PC-9 (cell line): ENCODE measurements at places on chromosomes 2 and 18. TPM values are rescaled to one million over a fixed set of nuclear protein-coding genes. Genes with fewer than 3 reads are reported as not detected.

- DNase-seq, result no peak
Measured at GRCh38 chr2:49261781-49262180, 107.5 kb upstream of the FSHR start.

The TOGARAM2 gene
- total RNA-seq, result 0.44 and 0.45 TPM in 2 replicates

The MSGN1 gene
- not detected in 2 replicates for total RNA-seq

The CHRNG gene
- not detected in 2 replicates for total RNA-seq

DNA sequence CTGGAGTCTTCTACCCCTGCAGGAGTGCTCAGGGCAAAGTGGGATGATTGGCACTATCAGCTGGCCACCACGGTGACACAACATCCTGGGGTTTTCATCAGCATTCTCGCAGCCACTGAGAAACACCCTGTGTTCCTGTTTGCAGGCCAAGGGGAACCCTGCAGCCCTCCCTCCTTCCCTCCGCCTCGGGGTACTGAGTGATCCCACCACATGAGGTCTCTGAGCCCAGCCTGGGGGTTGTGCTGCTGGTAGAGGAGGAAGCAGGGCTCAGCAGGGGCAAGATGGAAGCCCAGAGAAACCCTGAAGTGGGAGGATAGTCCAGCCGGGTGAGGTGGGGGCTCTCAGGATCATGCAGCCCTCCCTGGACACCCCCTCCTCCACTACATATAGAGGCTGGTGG, at the start of gene OXER1:
Gene OXER1 (minus strand): TSS at position 40 of the 400 bp plus-strand sequence. CDS start 73 bp downstream, outside the sequence.
- no peak for DNase-seq

- DNase-seq, result no peak
Measured at GRCh38 chr2:53018825-53019425, 748.7 kb upstream of the CHAC2 start.

GRCh38 chr2:26112201-26112600, 60.7 kb upstream of the GAREM2 start:
- no peak for DNase-seq

DNA sequence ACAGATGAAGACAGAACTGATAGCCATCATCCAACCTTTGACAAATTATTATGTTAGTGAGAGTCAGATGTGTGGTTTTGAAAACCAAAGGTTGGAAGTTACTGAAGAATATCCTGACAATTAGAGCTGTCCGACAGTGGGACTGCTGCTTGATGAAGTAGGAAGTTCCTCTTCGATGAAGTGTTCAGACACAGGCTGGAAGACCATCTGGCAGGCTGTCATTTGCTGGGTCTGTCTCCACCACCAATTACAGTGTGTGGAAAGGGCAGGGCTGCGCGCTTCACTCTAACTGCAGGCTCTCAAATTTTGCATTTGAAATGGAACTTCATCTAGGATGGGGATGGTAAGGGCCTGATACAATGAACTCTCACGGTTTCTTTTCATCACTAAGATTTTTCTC, 313.8 kb downstream of the PIK3C3 start:
- DNase-seq, result no peak

DNA sequence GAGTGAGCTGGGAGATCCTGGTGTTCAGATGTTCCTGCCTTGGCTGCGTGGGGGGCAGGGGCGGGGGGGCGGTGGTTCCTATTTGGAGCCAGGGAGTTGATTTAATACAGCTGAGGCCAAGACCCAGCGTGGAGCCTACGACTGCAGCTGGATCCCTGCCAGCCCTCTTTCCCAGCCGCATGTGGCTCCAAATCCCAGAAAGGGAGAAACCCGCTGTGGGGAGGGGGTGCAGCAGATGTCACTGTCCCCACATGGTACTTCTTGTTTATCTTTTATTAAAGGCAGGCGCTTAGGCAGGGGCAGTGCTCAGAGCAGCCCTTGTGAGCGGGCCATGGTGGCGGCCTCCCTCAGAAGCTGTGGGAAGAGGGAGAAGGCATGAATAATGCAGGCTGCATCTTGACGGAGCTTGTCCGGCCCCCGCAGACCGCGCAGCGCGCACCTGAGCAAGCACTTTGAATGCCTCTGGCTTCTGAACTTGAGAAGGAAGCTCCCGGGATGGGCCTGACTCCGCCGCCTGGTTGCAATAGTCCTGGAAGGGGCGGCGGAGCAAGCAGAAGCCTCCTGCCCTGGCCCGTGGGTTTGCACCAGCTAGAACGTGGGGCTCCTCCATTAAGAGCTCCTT, 112.1 kb downstream of the GLI2 start:
- DNase-seq, result no peak

DNA sequence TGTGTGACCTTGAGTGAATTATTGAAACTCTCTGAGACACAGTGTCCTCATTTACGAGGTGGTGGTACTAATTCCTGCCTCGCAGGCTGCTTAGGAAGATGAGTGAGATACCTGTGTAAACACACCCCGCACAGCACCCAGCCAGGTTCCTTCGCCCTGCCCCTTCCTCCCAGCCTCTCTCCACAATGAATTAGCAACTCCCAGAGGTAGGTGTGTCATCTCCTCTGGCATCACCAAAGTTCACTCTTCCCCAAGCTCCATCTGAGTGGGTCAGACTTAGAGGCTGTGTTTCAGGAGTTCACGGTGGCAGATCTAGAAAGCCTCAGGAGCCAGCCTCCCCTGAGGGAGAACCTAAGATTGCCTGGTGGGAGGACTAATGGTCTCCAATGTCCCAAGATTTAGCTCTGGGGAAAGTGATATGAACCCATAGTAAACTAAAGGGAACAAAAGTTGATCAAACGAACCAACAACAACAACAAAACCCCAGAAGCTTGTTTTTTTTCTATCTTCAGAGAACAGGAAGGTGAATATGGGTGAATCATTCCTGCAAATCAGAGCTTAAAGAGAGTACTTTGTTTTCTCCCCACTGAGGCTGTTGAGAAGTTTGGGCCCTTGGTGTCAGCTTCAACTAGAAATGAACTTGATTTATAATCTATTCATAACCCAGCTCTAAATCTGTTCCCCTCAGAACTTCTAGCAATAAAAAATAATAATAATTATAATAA, 44.4 kb upstream of the NRP2 start:
- no peak for DNase-seq

The BMP10 gene
- not detected in 2 replicates for total RNA-seq

The REEP1 gene
- total RNA-seq, result 0.25 and 0.31 TPM in 2 replicates

DNA sequence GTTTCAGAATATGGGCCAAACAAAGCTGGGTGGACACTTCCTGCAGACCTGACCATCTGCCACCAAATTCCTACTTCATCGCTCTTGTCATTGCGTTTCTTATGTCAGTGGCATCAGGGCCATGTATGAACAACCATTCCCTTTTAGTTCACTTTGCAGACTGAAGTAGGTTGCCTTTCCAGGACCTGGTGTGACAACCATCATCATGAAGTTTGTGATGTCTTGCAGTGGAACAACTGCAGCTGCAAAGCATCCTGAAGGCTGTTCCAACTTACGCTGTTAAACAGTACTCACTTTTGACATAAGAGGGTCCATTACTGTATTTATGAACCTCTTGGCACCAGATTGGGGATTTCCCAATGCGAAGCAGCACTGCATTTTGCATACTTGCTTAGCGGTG, 511.6 kb downstream of the ARHGAP15 start:
- no peak for DNase-seq

GRCh38 chr18:50099725-50100407, 95.1 kb downstream of the MYO5B start:
- peak; percentile 98 for DNase-seq

The SLC19A3 gene
- 4.3 and 4.5 TPM in 2 replicates for total RNA-seq

DNA sequence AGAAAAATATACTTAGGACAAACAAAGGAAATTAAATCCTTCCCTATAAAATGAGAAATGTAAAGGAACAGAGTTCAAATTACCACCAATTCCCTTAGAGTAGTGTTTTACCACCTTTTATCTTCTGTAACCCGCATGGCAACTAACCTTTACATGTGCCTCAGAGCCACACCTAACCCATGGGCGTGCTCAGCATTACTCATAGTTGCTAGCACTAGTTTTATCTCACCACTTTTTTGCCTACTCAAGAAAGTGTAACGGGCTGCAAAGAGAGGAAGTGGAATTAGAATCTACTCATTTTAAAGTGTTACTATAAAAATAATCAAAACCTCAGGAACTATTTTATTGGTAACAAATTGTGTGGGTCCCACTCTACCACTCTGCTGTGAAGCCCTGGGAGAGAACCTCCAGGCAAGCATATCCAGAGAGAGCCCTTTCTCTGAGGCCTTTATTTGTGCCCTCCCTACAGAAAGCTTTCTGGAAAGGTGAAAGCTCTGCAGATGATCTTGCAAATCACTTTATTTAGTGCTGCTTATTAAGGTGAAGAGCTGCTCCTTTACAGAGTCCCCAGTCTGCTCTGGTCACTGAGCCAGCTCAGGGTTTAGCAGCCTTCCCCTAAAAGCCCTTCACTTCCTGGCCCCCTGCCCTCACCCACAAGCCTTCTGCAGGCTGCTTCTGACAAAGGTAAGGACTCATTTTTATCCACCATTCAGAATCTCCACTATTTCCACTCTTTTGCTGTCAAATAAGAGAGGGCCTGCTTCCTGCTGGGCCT, 98.8 kb downstream of the TRABD2A start:
- no peak for DNase-seq

DNA sequence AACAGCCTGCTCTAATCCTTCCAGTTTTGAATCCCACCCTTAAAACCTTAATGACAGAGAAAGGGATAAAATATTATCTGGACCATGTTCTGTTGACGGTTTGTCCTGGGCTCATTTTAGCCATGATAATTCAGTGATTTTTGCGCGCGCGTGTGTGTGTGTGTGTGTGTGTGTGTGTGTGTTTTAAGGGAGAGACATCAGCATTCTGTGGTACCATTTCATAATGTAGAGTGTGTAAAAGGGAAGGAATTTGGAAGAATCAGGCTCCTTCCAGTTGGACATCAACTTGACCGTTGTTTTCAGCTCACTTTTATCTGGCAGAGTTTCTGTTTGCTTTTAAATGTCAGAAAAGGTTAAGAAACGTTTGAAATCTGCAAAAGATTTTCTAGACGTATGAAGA, 535.5 kb downstream of the TNS1 start:
- DNase-seq, result no peak

GRCh38 chr2:10260130-10260529, 42.6 kb upstream of the HPCAL1 start:
- no peak for DNase-seq

The BZW1 gene
- 274 and 300 TPM in 2 replicates for total RNA-seq

The UGT1A8 gene
- total RNA-seq, result 0.17 and 0.20 TPM in 2 replicates

The STK11IP gene
- 40.6 and 42.5 TPM in 2 replicates for total RNA-seq

- DNase-seq, result no peak
Measured at GRCh38 chr2:168912901-168913369, 11.8 kb downstream of the G6PC2 start.

- DNase-seq, result peak; percentile 18
Measured at GRCh38 chr18:45353530-45353929, 261.7 kb upstream of the SLC14A2 start.
